ENCODE measurements at places on chromosomes 13 and 19.

DNA sequence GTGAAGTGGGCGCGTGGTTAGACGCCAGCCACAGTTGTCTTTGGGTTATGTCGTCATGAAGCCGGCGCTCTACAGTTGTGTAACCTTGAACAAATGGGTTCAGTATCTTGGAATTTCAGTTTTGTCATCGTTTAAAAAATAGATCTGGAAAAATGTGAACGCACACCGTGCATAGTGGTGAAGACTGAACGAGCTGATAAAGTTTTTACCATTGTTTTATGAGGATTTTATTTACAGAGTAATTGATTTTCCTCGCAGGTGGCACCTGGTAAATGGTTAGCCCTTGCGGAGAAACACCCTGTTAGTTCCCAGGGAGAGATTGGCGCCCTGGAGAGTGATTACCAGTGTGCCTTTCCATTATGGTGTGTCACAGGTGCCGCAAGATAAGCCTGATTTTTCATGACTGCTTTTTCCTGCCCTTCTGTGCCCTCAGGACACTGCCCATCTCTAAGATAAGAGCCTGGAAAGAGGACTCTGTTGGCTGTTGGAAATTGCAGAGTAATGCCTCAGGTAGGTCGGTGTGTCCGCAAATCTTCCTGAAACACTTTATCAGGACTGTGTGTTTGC lies 577 bp downstream of the ZNF181 start:
- peak; percentile 51 for DNase-seq

DNA sequence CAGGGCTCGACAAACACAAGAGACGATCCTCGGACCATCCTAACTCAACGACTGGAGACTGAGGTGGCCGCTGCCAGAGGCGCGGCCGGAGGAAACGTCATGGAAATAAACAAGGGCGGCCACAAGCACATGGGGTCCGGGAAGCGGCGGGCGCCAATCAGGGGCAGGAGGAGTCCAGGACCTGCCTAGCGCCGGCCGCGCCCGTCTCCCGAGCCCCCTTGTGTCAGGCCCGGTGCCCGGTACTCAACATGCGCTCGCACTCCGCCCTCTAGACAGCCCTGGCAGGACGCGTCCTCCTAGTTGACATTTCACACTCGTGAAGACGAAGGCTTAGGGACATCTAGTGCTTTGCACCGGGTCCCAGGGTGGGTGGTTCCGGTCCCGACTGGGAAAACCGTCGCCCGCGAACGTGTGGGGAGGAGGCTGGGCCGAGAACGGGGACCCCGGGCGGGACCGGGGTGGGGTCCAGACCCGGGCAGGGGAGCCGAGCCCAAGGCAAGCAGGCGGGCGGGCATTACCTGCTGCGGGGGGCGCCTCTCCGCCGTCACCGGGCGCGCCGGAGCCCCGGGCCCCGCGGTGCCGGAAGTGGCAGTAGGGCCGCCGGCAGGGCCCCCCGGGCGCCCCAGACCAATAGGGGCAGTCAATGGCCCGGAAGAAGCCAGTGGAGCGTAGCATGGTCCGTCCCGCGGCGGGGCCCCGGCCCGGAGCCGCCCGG lies 442 bp downstream of the REXO1 start:
- no peak for DNase-seq

GRCh38 chr19:51948975-51949374 lies 21.7 kb downstream of the ZNF613 start:
- DNase-seq: no peak

DNA sequence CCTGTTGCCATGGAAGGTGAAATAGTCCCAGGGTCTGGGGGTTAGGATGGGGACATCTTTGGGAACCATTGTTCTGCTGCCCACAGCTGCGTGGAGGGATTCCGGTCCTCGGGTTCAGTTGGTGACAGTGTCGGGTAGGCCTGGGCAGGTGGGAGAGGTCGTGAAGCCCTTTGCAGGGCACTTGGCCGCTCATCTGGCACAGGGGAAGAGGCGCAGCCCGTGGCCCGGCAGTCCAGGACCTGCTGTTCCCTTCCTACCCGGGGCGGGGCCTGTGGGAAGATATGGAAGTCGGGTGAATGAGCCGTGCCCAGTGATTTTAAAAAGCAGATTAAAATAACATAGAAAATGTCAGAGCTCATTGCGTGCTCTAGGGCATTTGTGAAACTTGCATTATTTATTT lies 44.8 kb downstream of the KDM4B start:
- no peak for DNase-seq

DNA sequence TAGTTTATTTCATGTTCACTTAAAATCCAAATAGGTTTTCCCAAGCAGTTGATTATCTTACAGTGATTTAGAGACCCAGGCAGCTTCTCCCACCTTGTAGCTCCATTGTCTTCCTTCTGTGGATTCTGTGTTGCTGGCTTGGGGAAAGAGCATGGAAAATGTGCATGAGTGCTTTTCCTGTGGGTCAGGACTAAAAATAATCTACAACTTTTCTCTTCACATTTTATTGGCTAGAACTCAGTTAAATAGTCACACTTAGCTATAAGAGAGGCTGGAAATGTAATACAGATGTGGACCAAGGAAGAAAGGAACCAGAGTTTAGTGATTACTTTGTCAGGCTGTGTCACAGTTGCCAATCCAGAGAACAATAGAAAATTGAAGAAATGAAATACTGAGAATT lies 198.8 kb downstream of the NBEA start:
- no peak for DNase-seq

GRCh38 chr13:24495151-24495729 lies 17.3 kb downstream of the PARP4 start:
- no peak for DNase-seq

DNA sequence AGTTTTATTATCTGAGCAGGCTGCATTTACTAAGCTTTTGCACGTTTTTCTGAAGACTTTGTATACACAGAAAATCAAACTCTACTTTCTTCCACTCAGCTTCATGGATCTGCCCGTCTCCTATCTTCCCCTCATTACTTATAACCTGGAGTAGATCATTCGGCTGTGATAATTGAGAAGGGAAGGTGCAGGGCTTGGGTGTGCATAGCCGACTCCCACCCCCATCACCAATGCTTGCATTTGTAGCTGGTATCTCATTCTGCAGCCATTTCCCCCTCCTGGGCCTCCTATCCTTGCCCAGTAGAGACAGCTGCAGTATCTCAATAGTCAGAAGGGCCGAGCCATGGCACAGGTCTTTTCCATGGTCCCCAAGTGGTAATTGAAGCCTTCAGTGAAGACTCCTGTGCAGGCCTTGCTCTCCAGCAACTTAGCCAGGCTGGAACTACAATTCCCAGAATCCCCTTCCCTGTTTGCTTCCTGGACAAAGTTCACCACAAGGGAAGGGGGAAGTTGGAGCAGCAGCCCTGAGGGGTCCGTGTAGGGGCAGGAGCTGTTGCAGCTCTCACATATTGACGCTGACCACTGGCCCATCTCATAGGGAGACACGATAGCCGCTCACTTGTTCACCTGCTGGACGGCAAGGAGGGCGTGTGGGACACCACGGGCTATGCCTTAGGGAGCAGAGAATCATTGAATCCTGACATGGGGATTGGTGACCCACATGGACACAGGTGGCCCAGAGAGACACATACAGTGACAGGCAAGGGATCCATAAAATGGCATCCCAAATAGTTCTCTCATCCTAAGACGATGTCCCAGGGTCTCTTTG lies 2.1 kb upstream of the SIGLEC8 start:
- no peak for DNase-seq

GRCh38 chr13:40132249-40132648 lies 476.8 kb downstream of the COG6 start:
- no peak for DNase-seq

- no peak for DNase-seq
Observed at GRCh38 chr13:27918918-27919658, 712 bp upstream of the PDX1 start.

GRCh38 chr19:15159251-15159650 lies 41.5 kb downstream of the NOTCH3 start:
- DNase-seq: no peak

- no peak for DNase-seq
Observed at GRCh38 chr13:76696370-76696769, 189.8 kb downstream of the KCTD12 start.

- no peak for DNase-seq
Observed at GRCh38 chr13:35767256-35767976, 290.9 kb upstream of the MAB21L1 start.

GRCh38 chr19:33683881-33684537 lies 62.3 kb downstream of the CHST8 start:
- no peak for DNase-seq

GRCh38 chr19:2446381-2446780 lies 10.4 kb downstream of the LMNB2 start:
- DNase-seq: no peak

- no peak for DNase-seq
Observed at GRCh38 chr13:43676320-43676719, 110.5 kb downstream of the ENOX1 start.

GRCh38 chr13:44363631-44364344 lies 9.8 kb upstream of the SERP2 start:
- DNase-seq: no peak

GRCh38 chr13:43347877-43348276 lies 324.5 kb downstream of the DNAJC15 start:
- no peak for DNase-seq

DNA sequence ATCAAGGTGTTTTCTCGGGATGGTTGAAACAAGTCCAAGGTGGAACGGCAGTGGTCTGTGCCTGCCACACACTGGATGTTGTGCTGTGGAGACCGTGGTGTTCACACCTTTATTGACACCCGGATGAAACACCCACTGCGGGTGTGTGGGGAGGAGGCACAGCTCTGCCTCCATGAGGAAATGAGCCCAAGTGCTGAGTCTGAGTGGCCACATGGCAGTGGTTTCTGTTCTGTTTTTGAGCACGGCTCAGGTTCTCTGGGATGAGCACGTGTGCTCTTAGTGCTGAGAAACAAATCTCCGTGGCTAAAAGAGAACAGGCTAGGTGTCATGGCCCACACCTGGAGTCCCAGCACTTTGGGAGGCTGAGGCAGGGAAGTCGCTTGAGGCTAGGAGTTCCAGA lies 29.5 kb downstream of the UPF1 start:
- no peak for DNase-seq

GRCh38 chr13:22738357-22738756 lies 442.4 kb upstream of the SGCG start:
- DNase-seq: no peak

GRCh38 chr19:44876930-44877535 lies 14.0 kb upstream of the TOMM40 start:
- DNase-seq: no peak

GRCh38 chr13:112873851-112874750 lies 94.9 kb upstream of the MCF2L start:
- peak; percentile 41 for DNase-seq

GRCh38 chr19:46785054-46785979 lies 3.1 kb downstream of the SLC1A5 start:
- DNase-seq: no peak

GRCh38 chr19:16135430-16136127 lies 7.9 kb upstream of the HSH2D start:
- DNase-seq: no peak

GRCh38 chr13:33628662-33629061 lies 189.3 kb upstream of the RFC3 start:
- no peak for DNase-seq

DNA sequence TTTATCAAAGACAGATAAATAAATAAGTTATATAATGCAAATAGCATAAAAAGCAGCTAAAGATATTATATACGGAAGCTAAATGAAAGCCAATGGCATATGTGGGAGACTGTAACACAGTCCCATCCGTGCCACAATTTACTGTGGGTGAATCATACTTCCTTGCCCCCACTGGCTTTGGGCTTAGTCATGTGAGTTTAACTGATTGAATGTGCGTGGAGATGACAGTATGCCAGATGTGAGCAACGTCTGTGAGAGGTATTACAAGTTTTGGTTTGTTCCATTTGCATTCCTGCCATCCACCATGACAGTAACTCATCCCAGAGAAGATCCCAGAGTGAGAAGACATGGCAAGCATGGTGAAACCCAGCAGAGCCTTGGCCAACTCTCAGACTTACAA lies 340.0 kb downstream of the SUCLA2 start:
- no peak for DNase-seq

All from hippocampal formation (tissue), 2 donors.